ENCODE measurements at places on chromosomes 3 and 15. TPM values are rescaled to one million over a fixed set of nuclear protein-coding genes. Genes with fewer than 3 reads are reported as not detected.

- H3K4me3 ChIP-seq: no peak overlapping the region
- peaks cover 9% of the 10 kb centered on the region for H3K27me3 ChIP-seq
- H3K27ac ChIP-seq: no peak overlapping the region
- peaks cover 14% of the 10 kb centered on the region for H3K4me1 ChIP-seq
These were observed 46.0 kb downstream of the ALDH1L1 start for GRCh38 chr3:126134219-126134975.

RBMS3 gene
- total RNA-seq: 103 TPM

DNA sequence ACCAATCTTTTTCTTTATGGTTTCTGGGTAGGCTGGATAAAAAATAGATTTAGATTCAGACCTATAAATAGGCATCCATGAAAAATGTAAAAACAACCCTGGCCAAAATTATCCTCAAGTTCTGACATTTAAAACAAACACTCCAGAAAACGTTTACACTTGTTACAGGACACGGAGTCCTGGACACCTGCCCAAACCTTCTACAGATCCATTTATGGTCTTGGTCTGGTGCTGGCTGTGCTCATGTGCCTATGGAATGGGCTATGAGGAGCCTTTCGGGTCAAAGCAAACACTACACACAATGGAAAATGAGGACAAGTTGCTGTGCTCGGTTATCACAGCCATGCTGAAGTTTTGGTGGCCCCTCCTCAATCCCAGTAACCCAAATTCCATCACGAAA lies 108.1 kb downstream of the PDZRN3 start:
- no peaks in the 10 kb centered on the region for H3K27me3 ChIP-seq
- no peak overlapping the region for H3K4me3 ChIP-seq
- DNase-seq: peak; percentile 78
- peak overlapping the region; percentile 73 for H3K27ac ChIP-seq
- H3K36me3 ChIP-seq: no peaks in the 10 kb centered on the region

GRCh38 chr3:131729643-131730017 lies 226.9 kb upstream of the MRPL3 start:
- H3K36me3 ChIP-seq: no peaks in the 10 kb centered on the region
- H3K4me3 ChIP-seq: no peak overlapping the region
- DNase-seq: no peak
- H3K4me1 ChIP-seq: no peaks in the 10 kb centered on the region
- H3K27ac ChIP-seq: no peak overlapping the region

GREM1 gene
- 6.7 TPM for total RNA-seq

GRCh38 chr15:33131552-33132232 lies 62.8 kb downstream of the FMN1 start:
- H3K27ac ChIP-seq: no peak overlapping the region
- no peak overlapping the region for H3K4me3 ChIP-seq
- H3K27me3 ChIP-seq: no peaks in the 10 kb centered on the region
- no peaks in the 10 kb centered on the region for H3K36me3 ChIP-seq

DNA sequence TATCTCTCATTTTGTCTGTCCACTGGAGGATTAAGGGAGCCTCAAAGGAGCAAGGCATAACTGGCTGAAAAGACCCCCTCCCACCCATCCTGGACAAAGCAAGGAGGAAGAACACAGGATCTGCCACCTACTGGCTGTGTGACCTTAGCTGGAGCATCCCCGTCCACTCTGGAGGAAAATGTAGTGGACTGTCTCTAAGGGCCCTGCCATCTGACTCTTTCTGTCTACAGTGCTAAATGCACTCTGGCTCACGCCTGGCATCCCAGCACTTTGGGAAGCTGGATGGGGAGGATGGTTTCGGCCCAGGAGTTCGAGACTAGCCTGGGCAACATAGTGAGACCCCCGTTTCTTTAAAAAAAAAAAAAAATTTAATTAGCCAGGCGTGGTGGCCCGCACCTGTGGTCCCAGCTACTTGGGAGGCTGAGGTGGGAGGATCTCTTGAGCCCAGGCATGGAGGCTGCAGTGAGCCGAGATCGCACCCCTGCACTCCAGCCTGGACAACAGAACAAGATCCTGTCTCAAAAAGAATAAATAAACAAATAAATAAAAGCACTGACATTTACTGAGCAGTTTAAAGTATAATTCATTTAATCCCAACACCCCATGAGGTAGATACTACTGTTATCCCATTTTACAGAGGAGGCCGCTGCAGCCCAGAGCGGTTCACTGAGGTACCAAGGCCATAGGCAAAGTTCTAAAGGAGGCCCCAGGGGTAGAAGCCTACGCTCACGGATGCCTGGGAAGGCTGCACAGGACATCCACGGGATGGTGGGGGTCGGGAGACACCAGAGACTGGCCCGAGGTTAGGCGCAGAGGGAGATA lies 1.1 kb downstream of the TBC1D2B start:
- H3K4me1 ChIP-seq: peaks cover 35% of the 10 kb centered on the region
- H3K27ac ChIP-seq: peak overlapping the region; percentile 98
- no peaks in the 10 kb centered on the region for H3K27me3 ChIP-seq

- DNase-seq: no peak
- H3K27ac ChIP-seq: no peak overlapping the region
- no peaks in the 10 kb centered on the region for H3K27me3 ChIP-seq
- no peak overlapping the region for H3K4me3 ChIP-seq
These were observed 192.4 kb upstream of the IL12A start for GRCh38 chr3:159796226-159796625.

- no peak overlapping the region for H3K27ac ChIP-seq
- no peaks in the 10 kb centered on the region for H3K27me3 ChIP-seq
- H3K4me3 ChIP-seq: no peak overlapping the region
These were observed 37.8 kb upstream of the USP3 start for GRCh38 chr15:63466378-63467192.

DNA sequence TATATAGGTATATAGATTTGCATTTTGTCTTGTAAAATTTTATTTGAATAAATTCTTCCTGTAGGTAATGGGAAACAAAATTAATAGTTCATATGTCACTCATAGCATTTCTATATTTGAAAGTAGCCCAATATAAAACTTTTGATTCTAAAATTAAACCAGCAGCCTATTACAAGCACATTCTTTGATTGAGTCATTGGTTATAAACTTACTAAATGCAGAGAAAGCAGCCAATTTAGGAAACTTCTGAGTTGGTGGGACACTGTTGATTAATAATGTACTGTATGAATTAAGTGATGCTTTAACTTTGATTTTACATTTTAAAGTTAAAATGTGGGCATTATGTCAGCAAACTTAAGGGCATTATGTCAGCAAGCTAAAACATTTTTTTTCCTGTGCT lies 34.5 kb downstream of the NR1D2 start:
- H3K36me3 ChIP-seq: peaks cover 44% of the 10 kb centered on the region
- no peak for DNase-seq
- no peaks in the 10 kb centered on the region for H3K27me3 ChIP-seq

DNA sequence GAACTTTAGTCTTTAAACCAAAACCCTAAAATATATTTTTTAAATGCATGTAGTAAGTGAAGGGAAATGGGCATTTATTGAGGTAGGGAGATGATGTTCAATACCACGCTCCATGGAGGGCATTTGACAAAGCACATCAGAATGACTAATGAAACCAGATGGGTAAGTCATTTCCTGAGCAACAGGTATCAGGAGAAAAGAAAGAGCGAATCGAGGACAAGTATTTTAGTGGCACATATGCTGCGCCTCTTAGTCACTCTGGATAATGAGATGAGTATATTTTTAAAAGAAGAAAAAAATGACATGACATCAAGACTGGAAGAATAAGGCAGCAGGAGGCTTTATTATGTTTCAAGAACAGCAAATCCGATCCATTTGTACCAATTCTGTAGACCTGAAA lies 129.0 kb upstream of the ARHGEF3 start:
- H3K36me3 ChIP-seq: no peaks in the 10 kb centered on the region
- no peaks in the 10 kb centered on the region for H3K27me3 ChIP-seq
- no peak overlapping the region for H3K4me3 ChIP-seq
- peaks cover 51% of the 10 kb centered on the region for H3K4me1 ChIP-seq

SLC9C1 gene
- total RNA-seq: not detected

GRCh38 chr3:15875016-15875689 lies 77.4 kb upstream of the ANKRD28 start:
- no peak overlapping the region for H3K4me3 ChIP-seq
- no peak for DNase-seq
- no peaks in the 10 kb centered on the region for H3K27me3 ChIP-seq

GRCh38 chr3:58544541-58544940 lies 7.6 kb upstream of the ACOX2 start:
- H3K4me1 ChIP-seq: no peaks in the 10 kb centered on the region
- H3K36me3 ChIP-seq: no peaks in the 10 kb centered on the region
- no peak overlapping the region for H3K27ac ChIP-seq
- H3K27me3 ChIP-seq: no peaks in the 10 kb centered on the region
- DNase-seq: no peak

DNA sequence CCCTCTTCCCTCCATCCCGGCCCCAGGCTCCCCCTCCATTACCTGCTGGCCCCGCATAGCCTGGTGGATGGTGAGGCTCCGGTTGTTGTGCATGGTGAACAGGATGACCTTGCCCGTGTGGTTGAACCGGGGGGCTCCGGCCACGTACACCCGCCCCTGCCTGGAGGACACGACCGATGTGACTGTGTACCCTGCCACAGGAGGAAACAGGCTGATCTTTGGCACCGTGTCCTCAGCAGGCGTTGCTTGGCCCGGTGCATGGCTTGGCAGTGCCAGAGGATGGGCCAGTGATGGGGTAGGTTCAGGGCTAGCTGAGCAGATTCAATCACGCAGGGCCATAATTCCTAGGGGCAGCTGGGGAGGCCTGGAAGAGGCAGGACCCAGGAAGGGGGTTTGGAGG lies 58.1 kb downstream of the FEM1B start:
- no peaks in the 10 kb centered on the region for H3K36me3 ChIP-seq
- DNase-seq: no peak
- no peak overlapping the region for H3K4me3 ChIP-seq
- H3K4me1 ChIP-seq: no peaks in the 10 kb centered on the region
- no peaks in the 10 kb centered on the region for H3K27me3 ChIP-seq

CAV3 gene
- total RNA-seq: not detected

FSIP1 gene
- total RNA-seq: 1.1 TPM

GRCh38 chr3:154431043-154431442 lies 1.1 kb upstream of the GPR149 start:
- peak; percentile 6 for DNase-seq
- H3K27ac ChIP-seq: no peak overlapping the region
- peaks cover 19% of the 10 kb centered on the region for H3K4me1 ChIP-seq
- H3K4me3 ChIP-seq: no peak overlapping the region
- H3K36me3 ChIP-seq: no peaks in the 10 kb centered on the region
- no peaks in the 10 kb centered on the region for H3K27me3 ChIP-seq

RLBP1 gene
- 1.3 TPM for total RNA-seq

DNA sequence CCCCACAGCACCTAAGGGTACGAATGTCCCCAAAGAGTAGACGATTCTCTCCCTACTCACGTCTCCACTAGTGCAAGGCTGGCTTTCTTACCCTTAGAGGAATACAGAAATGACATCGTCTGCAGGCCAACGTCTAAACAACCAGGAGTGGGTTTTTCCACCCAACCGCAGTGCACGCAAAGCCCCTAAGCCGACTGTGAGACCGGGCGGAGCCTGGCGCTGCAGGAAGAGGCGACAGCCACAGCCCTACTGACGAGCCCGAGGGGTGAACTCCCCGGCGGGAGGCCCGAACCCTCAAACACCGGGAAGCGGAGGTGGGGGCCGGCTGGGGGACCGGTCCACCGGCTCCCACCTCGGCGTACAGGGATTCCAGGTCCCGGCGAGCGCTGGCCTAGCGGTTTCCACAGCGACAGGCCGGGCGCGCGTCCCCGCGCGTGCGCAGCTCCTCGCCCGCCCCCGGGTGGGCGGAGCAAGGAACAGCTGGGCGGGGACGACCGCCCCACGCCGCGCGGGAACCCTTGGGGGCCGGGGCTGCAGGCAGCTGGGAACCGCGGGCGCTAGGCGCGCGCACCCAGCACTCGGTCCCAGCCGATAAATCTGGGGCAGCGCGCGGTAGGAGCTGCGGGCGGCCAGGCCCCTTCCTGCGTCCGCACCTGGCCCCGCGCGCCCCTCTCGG lies at the start of the genes CEP19 and PIGX:
Gene CEP19, minus strand, starts transcription at position 413 of the 676 bp plus-strand sequence. CDS start 3,593 bp downstream, outside the sequence.
Gene PIGX, plus strand, starts transcription at position 540 of the 676 bp plus-strand sequence.
- H3K27me3 ChIP-seq: no peaks in the 10 kb centered on the region
- DNase-seq: peak; percentile 96
- peak within 1 kb of the TSS; percentile 92 for H3K4me3 ChIP-seq
- H3K4me1 ChIP-seq: peaks cover 19% of the 10 kb centered on the region

PLS1 gene
- total RNA-seq: 12.5 TPM

DNA sequence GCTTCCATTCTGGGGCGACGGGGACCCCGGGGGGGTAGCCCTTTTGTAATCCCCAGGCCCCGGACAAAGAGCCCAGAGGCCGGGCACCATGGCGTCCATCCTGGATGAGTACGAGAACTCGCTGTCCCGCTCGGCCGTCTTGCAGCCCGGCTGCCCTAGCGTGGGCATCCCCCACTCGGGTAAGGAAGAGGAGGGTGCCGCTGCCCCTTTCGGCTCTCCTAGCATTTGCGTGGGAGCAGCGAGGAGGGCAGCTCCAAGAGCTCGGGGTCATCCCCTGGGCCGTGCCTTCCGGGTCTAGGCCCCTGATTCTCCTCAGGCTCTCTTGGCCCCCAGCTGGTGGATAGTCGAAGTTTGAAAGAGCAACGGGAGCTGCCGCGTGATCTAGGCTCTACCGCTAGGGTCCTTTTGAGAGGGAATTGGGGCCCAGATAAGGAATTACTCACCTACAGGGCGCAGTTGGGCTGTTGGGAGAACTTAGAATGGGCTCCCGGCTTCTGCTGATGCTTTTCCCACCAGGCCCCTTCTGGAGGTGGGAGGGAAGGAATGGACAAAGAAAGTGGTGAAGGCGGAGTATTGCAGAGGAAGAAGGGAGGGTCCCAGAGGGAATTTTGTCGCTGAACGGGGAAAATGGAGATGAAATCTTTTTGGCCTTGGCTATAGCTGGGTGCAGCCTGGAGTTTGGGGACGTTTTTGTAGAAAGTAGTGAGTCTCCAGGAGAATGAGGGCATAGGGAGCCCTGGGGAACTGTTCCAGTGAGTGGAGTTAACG lies 615 bp downstream of the VPS18 start:
- peak; percentile 89 for DNase-seq
- peak overlapping the region; percentile 96 for H3K27ac ChIP-seq
- H3K36me3 ChIP-seq: peaks cover 40% of the 10 kb centered on the region

DNA sequence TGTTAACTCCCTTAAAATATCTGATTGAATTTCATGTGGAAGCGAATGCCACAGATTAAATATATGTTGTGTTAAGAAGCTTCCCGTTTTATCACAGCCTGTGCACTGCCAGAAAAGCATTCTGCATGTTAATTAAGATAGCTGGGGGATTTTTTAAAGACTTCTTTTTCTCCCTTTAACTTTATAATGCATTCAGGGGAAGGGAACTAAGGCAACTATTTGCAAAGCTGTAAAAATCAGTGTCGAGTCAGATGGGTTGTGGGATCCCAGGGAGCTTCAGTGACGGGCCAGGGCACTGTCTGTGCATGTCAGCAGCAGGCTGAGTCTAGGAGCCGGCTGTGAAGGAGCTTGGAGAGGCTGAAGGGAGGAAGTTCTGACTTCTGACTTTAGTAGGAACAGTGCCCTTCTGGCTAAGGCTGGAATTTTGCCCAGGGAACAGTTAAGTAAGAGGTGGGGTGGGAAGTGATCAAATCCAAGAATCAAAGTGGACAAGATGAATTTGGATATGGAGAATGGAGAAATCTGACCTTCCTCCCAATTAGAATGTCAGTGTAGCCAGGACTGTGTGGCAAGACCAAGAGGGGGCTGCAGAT lies 77.7 kb downstream of the ABHD5 start:
- H3K27ac ChIP-seq: peak overlapping the region; percentile 69
- no peak overlapping the region for H3K4me3 ChIP-seq
- H3K4me1 ChIP-seq: peaks cover 27% of the 10 kb centered on the region

All from stomach (tissue), 19 donors.